ENCODE measurements at places on chromosomes 12 and 14. TPM values are rescaled to one million over a fixed set of nuclear protein-coding genes. Genes with fewer than 3 reads are reported as not detected.

Gene C1RL
- total RNA-seq = 91.6 TPM

Gene TSPAN19
- total RNA-seq = not detected

Gene GZMB
- total RNA-seq = 8.1 TPM

Gene CLEC9A
- total RNA-seq = 0.43 TPM

Gene ACSS3
- 35.9 TPM for total RNA-seq

Data from upper lobe of right lung (tissue), 1 donor.